Kidney epithelial cell (primary cell): ENCODE measurements at places on chromosomes 12 and 14.

- DNase-seq = no peak
Measured at GRCh38 chr12:75891072-75891471, 140.5 kb downstream of the PHLDA1 start.

DNA sequence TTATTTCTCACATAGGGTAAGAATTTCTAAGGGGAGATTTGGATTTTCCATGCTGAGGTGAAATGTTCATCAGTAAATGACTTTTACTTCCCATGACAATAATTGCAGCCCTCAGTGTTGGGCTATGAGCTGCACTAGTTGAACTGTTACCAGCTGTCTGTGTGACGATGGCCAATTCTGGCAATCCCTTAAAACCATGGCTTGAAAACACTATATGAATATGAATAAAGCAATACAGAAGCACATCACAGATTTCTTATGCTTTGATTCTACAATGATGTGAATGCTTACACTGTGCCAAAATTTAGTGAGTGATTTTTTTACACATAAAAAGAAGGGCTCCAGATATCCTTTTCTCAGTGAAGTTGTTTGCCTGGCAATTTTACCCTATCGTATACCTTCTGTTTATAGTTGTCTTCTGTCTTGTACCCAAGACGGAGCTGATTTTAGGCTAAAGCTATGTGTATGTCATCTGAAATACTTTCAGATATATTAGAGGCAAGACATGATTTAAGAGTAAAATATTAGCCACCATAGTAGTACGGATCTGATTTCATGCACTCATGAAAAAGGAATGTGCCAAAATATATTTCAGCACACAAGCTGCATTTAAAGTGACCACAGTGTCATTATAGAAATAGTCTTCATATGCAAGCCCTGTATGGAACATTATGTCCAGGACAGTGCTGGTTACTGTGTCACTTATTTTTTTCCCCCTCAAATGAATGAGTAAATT, 52.0 kb downstream of the SLC38A4 start:
- no peak for DNase-seq

DNA sequence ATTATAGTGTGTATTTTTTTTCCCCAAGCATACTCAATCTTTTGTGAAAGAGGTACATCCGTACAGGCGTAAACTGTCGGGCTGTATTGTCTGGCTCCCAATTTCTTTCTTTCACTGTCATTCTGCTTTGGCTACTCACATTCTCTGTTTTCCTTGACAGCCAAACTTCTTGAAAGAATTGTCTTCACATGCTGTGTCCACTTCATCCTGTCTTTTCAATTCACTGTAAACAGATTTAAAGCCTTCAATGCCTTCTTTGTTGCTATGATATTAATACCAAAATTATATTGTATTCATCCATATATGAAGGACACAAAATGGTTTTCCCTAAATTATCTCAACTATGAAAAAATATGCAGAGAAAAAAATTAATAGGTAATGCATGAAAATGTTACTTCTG, 6.0 kb upstream of the ATP23 start:
- DNase-seq = no peak

DNA sequence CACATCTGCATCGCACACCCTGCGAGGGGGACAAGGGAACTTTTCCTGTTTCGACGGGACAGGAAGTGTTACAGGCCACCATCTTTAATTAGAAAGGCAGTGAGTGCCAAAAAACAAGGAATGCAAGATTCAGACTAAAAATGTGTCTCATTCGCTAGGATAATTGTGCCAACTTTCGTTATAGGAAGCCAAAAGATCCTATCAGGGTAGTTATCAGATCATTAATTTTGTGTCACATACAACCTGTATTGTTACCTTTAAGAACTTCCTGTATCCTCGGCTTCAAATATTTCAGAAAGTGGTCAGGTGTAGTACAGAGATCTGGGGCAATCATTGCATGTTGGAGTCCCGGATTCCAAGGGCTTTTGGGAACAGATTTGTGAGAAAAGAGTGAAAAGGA, 19.2 kb upstream of the MGP start:
- no peak for DNase-seq

- DNase-seq = peak; percentile 31
Measured at GRCh38 chr12:3259973-3260372, 182.8 kb downstream of the TSPAN9 start.

GRCh38 chr14:51828017-51828797, 32.2 kb upstream of the GNG2 start:
- peak; percentile 60 for DNase-seq

DNA sequence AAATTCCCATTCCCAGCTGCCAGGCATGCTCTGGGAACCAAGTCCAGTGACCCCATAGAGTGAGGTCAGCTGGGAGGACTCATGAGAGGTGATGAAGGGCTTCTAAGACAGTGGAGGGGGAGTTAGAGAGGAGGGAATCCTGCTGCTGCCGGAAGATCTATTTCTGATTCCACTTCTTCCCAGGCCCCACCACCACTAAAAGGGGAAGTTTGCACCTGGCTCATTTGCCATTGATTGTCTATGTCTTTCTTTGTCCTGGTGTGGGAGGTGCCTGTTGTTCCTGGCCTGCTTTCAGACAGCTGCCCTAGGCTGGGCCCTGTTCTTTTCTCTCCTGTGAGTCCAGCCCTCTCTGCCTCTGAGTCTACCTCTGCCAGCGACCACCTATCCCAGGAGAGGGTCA, 3.0 kb upstream of the KRT6A start:
- DNase-seq = no peak

DNA sequence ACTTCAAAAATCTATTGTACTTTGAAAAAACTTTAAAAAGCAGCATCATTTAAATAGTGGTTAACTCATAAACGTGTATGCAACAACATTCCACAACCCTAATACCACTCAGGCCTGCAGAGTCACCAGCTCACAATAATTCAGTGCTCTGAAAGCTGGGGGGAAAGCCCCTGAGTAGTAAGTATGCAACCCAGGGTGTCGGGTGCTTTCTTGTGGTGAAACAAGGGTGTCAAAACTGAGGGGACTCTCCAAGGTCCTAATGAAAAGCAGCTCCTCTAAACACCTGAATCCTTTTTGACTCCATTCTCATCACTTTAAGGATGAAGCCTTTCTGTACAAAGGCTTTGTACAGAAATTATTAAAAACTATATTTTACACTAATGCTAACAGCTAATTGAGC, 33.7 kb downstream of the FGFR1OP2 start:
- no peak for DNase-seq

- DNase-seq = no peak
Measured at GRCh38 chr12:123854918-123855317, 92.8 kb downstream of the DNAH10 start.

- DNase-seq = no peak
Measured at GRCh38 chr14:52792097-52792415, 649 bp upstream of the GNPNAT1 start.

DNA sequence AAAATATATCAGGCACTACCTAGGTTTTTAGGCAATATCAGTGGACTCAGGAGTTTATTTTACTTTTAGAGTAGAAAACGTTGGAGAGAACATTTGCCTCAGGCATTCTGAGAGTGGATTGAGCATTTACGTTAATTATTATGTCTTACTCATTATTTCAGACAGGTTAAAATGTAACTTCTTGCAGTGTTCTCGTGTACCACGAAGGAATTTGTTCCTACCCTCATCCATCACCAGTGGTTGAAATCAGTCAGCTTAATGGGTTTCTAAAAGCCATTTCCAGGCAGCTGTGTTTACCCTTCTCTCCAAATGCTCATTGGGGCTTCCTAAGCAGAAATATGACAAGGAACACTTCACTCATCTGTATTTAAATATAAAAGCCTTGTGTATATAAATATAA, 9.1 kb upstream of the LDHB start:
- peak; percentile 88 for DNase-seq

DNA sequence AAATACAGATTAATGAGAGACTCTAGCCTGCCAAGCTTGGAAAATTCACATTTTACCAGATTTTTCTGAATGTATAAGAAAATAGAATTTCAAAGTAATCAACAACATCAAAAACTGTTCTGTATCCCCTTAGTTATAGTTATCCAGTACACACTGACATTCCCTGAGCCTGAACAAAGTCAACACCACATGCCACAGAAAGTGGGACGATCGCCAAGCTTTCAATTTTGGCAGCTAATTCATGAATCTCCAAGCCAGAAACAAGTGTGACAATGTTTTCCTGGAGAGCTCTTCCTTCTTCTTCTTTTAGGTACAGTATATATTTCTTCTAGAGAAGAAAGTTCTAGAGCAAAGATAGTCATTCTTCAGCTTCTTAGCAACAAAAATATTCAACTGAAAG, 290.2 kb downstream of the PRKD1 start:
- DNase-seq = peak; percentile 28

GRCh38 chr14:71583705-71584104, 348.5 kb upstream of the RGS6 start:
- no peak for DNase-seq

DNA sequence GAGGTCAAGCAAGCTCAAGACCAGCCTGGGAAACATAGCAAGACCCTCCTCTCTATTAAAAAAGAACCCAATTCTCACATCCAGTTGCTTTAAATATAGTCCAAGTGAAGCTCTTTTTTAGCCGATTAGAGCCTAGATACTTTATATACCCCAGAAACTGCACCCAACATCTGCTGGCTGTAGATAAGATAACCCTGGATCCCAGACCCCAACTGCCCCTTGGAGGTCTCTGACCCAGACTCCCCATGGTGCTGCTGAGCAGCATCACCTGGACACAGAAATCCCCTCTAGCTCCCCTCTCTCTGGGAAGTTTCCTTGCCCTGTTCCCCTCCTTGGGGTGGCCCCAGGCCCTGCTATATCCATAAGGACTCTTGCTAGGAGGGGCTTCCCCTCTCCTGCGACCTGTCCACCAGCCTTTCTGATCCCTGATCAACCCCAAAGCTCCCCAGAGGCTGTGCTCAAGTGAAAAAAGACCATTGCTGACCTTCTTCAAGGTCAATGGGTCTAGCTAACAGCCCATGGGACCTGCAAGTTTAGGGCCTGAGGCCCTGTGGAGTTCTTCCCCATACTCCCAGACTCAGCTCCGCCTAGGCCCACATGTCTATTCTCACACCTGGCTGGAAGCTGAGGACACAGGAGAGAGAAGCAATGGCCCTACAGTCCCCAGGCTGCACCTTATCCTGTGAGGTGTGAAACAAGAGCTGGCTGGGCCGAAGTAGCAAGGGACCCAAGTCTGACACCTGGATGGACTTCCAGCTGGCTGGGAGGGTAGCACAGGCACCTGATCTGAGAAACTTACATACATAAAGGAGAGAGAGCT, 56.2 kb downstream of the ARL6IP4 start:
- DNase-seq = no peak
